ENCODE measurements at places on chromosomes 12 and 14.

- DNase-seq: no peak
These were observed 9.9 kb downstream of the GPRC5A start for GRCh38 chr12:12901158-12901791.

DNA sequence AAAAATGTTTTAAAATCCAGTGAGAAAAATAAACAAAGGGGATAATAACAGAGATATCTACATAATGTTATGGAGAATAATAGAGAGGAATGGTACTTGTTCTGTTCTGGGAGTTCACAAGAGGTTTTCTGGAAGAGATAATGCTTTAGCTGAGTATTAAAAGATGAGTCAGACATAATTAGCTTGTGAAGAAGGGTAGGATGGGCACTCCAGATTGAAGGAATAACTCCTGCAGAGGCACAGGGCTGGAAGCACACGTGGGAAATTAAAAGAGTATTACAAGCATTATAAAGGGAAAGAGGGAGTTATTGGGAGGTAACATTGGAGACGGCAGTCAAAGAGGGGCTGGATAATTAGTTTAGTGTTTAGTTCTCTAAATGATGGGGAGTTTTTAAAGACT, 124.9 kb upstream of the BTG1 start:
- no peak for DNase-seq

GRCh38 chr12:2301531-2302461, 249.0 kb downstream of the CACNA1C start:
- DNase-seq: no peak

- DNase-seq: no peak
These were observed 33.6 kb upstream of the HNF1A start for GRCh38 chr12:120944645-120945217.

GRCh38 chr12:64103825-64104740, 118.0 kb downstream of the KICS2 start:
- no peak for DNase-seq

DNA sequence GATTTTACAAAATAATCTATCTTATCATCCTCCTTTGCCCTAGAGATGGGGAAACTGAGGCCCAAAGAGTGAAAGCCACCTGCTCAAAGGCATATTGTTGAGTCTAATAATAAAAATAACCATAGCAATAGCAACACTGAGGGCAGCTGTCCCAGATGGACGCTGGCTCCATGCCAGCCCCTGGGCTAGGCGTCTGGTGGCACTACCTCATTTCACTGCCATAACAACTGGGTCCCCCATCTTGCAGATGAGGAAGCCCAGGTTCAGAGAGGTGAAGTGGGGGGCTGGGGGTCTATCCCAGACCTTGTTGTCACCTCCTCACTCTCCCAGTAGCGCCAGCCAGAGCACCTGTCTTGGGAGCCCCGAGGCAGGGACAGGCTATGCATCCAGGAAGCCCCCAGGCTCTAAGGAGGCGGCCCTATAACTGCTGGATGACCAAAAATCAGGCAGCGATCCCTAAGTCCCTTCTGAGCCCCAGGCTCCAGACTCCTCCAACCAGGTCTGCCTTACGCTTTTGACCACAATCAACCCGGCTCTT, 12.8 kb downstream of the BDKRB2 start:
- DNase-seq: no peak

GRCh38 chr12:132289356-132290202, 39.8 kb downstream of the GALNT9 start:
- DNase-seq: no peak

DNA sequence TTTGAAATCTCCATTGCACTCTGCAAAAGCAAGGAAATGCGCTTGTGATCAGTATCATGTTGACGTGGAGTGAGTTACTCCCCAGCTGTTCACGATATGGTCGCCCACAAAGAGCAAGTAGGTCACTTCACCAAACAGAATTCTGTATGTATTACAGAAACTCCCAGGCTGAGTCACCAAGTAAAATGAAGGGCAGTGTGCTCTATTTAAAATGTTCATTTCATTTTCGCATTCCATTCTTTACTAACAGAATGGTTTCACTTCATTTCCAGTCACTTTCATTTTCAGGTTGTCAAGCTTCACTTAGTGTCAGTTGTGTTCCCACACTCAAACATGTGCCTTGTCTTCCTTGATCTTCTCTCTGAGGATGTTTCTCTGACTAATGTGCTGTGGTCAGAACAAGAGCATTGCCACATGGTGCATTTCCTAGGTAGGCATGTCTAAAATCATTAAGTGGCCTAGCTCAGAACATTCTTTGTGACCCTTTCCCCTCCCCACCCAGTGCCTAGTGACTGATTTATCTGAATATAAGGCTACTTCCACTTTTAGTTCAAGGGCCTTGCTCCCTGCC, 391.2 kb downstream of the RAD51B start:
- peak; percentile 43 for DNase-seq

GRCh38 chr14:42111355-42111754, 504.7 kb downstream of the LRFN5 start:
- no peak for DNase-seq

DNA sequence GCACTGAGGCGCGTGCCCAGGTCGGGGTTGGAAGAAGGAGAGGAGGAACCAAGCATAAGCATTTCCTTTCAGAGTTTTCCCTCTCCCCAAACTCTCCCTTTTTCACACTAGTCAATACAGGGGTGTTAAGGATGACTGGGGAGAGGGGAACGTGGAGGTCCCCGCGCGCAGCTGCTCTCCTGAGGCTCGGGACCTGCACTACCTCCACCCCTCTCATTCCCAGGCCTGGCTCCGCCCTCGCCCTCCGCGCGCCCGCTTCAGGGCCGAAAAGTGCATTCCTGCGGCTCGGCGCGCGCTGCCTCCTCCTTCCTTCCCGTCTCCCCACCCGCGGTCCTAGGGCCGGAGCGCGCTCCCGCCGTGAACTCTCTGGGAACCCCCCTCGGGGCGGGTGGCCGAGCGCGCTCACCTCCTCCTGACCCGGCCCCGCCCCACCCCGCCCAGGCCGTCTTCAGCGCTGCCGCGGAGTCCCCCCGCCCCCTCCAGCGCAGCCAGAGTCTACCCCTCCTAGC, 11.3 kb downstream of the RARG start:
- peak; percentile 90 for DNase-seq

GRCh38 chr14:38512236-38512635, 256.3 kb upstream of the CLEC14A start:
- DNase-seq: no peak

DNA sequence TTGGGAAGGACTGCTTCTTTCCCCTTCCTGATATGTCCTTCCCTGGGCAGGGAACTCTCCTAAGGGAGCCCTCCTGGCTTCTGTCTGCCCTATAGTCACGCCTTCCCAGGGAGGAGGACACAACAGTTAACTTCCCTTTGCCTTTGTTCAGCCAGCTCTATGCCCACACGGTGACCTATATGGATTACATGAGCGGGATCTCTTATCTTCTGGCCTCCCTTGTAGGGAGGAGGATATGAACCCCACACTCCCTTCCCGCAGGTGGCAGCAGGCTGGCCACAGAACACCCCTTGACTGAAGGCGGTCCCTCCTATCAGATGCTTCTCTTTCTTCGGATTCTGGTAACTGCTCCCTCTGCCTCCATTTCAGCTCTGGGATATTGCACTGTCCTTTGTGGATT, 135.6 kb upstream of the MAX start:
- DNase-seq: no peak

- no peak for DNase-seq
These were observed 78.7 kb downstream of the FZD10 start for GRCh38 chr12:130240831-130241590.

DNA sequence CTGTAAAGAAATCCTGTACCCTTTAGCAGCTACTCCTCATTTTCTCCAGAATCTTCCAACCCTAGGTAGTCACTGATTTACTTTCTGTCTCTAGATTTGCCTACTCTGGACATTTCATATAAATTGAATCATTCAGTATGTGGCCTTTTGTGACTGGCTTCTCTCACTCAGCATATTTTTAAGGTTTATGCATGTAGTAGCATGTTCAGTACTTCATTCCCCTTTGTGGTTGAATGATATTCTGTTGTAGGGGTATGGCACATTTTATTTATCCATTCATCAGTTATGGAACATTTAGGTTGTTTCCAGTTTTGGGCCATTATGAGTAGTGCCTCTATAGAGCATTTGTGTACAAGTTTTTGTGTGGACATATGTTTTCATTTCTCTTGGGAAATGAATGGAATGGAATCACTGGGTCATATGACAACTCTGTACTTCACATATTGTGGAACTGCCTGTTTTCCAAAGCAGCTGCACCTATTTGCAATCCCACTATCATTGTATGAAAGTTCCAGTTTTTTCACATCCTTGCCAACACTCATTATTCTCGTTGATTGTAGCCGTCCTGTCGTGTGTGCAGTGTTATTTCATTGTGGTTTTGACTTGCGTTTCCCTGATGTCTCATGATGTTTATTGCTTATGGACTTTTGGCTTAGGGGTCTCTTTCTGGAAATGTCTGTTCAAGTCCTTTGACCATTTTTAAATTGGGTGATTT, 57.2 kb downstream of the ATF7IP start:
- no peak for DNase-seq

GRCh38 chr12:79451978-79452377, 238.8 kb downstream of the PAWR start:
- no peak for DNase-seq

DNA sequence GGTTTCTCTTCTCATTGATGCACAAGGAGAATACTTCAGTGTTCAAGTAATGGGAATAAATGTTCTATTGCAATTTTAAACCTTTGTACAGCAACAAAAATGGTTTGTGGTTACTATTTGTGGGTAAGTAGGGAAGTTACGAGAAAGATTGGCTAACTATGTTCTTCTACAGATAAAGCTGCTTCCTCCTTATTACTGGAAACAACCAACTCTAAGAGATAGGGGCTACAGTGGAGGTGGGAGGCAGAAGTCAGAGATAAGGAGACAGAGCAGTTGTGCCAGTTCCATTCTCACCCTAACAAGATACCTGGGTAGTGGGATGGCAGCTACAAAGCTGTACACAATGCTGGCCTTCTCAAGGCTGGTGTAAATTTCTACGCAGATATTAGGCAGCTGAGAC, 16.2 kb downstream of the NOXRED1 start:
- DNase-seq: peak; percentile 45

DNA sequence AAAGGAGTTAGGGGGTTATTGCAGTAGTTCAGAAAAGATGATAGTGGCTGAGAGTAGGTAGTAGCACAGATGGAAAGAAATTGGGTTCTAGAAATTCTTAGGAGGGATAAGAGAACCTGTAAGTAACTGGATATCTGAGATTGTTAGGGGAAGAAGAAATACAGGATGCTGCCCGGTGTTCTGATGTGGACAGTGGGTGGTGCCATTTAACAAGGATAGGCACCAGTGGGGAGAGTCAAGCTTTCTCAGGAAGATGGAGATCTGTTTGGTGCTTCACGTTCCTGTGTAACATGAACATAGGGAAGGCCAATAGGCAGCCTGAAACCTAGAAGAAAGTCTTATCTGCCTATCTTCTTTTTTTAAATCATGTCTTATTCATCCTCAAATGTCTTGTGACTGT, 245.9 kb downstream of the NPAS3 start:
- no peak for DNase-seq

DNA sequence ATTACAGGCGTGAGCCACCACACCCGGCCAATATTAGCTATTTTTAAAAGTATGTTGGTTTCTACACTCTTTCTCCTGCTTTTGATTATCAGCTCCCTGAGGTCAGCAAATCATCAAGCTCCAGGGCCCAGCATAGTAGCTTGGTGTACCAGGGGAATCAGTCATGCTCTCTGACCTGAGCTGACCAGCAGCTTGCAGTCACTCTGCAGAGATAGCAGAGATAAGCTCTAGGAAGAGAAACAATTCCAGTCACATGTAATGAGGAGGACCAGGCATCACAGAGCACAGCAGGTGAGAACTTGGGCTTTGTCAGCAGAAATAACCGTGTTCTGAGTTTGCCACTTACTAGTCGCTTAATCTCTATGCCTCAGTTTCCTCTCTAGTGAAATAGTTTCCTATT, 8.5 kb downstream of the PLEKHD1 start:
- DNase-seq: no peak

GRCh38 chr12:82880442-82880901, 193.8 kb downstream of the TMTC2 start:
- no peak for DNase-seq

DNA sequence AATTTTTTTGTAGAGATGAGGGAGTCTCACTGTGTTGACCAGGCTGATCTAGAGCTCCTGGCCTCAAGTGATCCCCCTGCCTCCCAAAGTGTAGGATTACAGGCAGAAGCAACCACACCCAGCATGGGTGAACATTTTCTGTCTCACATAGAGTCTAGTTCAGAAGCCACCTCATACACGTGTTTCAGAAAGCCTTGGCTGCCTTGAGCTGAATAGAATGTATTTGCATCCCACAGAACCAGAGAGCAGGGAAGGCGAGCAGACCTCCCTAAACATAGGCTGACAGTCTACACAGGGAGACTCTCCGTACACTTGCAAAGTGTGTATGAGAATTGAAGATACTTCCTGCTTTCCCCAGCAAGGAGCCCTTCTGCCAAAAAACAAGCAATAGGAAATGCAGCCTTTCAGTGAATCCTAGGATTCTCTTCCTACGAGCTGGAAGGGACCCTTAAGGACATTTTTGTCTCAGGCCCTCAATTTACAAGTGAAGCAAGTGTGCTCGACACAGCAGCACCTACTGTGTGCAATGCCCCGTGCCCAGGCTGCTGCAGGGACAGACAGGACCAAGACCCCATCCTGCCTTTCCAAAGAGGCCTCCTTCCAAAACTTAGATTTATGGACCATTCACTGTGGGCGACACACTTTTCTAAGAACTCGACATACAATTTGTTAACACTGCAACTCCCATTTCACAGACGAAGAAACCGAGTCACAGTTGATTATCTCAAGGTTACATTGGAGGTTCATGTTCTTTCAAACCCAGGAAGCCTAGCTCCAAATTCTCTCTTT, 11.2 kb downstream of the NUAK1 start:
- DNase-seq: no peak

- no peak for DNase-seq
These were observed 123.9 kb downstream of the PRMT8 start for GRCh38 chr12:3614806-3615466.

DNA sequence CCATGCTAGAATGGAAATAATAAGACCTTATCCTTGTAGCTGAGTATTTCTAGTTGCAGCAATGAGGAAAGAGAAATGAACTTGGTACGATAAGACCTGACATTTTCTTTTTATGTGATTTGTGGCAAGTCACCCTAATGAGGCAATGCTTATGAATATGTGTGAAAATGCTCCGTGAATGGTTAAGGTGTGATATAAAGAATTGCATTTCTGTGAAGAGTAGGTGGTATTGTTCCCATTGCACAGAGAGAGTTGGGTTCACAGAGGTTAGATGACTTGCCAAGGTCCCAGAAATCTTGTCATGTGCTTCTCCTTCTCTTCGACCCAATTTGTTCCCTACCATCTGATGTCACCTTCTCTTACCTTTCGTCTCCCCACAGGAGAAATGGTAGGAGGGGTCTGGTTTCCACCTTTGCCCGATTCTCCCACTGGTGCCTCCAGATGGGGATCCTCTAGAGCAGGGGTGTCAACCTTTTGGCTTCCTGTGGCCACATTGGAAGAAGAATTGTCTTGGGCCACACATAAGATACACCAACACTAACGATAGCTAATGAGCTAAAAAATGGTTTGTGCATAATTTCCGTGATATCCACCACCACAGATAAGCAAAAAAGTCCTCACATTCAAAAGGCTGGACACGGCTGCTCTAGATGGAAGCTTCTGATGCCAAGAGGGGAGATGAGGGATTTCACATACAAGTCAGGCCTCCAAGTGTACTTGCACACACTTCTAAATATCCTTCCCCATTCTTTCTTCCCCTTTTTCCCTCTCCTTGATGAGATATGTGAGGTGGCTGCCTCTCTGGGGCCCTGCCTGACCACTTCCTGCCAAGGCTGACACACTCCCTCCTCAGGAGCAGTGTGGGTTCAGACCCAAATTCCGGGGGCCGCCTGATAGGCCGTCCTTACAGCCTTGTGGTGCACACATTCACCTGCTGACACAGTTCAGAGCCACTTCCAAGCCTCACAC, 96.1 kb downstream of the PLXNC1 start:
- peak; percentile 87 for DNase-seq

GRCh38 chr14:20436363-20436755, 393 bp upstream of the KLHL33 start:
- DNase-seq: no peak

All from GDM1 (cell line).